ENCODE measurements at places on chromosomes 5 and 9. TPM values are rescaled to one million over a fixed set of nuclear protein-coding genes. Genes with fewer than 3 reads are reported as not detected.

SRP19 gene
- 104 TPM for polyA plus RNA-seq

DNA sequence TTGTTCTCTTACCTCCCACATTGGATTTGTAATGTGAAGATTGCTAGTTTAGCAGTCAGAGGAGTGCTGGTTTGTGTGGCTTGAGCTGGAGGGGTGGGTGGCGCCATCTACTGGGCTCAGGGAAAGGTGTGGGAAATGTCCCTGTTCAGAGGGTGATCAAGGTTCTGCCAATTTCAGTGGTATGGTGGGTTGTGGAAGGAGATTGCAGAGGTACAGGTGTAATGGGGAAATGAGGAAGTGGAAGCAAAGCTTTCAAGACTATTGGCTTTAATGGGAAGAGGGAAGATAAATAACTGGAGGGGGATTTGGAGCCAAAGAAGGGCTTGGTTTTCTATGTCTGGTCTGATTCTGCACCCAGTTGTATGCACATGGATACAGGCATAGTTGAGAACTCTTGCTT, 76.4 kb downstream of the OSMR start:
- H3K4me1 ChIP-seq: no peaks in the 10 kb centered on the region
- no peak overlapping the region for H3K4me3 ChIP-seq
- peak; percentile 12 for DNase-seq
- peaks cover 58% of the 10 kb centered on the region for H3K27me3 ChIP-seq

DNA sequence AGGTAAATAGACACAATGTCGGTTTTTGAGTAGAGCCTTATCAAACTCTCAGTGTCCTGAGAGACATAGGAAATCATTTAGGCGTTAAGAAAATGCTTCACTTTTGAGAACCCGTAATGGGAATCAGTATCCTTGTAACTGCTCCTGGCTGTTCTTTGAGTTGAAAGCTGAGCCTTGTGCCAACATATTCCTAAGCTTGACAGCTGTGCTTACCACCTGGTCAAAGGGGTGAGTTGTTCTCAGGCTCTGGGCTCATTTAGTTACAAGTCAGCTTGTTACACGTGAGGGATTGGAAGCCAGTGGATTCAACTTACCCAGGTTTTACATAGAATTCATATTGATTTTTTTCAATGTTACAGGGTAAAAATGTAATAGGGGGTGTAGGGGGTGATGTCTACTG, 145.9 kb downstream of the GABRB2 start:
- H3K36me3 ChIP-seq: no peaks in the 10 kb centered on the region
- no peak overlapping the region for H3K27ac ChIP-seq
- no peak for DNase-seq
- no peak overlapping the region for H3K4me3 ChIP-seq

RXRA gene
- polyA plus RNA-seq: 0.56 TPM

DNA sequence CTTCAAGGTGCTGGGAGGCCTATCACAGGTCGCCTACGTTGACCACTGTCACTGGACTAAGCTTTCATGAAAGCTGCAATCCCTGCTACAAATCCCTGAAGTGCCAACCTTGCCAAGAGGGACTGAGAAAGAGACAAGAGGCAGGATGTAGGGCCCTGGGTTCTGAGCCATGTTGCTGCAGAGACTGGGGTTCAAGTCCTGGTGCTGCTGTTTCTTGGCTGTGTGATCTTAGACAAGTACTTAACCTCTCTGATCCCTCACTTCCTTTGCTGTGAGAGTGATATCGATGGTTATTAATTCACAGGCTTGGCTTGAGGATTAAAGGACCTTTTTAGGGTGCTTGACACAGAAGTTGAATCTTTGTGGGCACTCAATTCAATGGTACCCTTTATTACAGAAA, 15.5 kb downstream of the CSF1R start:
- DNase-seq: no peak
- H3K27me3 ChIP-seq: no peaks in the 10 kb centered on the region
- no peak overlapping the region for H3K27ac ChIP-seq

AFAP1L1 gene
- polyA plus RNA-seq: not detected

DNA sequence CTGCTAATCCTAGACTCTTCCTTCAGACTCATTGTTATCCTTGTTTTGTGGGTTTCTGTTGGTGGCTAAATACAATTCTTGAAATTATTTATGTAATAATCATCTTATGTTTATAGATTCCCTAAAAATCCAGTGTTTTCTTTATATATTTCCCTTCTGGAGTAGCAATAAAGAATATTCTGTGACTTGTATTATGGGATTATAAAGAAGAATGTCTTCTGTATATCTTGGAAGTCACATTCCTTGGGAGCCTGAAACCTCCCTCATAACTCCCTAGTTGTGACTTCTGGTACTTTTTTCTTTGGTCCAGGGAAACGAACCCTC, 356.1 kb downstream of the TMEM167A start:
- no peaks in the 10 kb centered on the region for H3K27me3 ChIP-seq
- no peak for DNase-seq
- H3K4me3 ChIP-seq: no peak overlapping the region
- no peaks in the 10 kb centered on the region for H3K36me3 ChIP-seq

GRCh38 chr9:93574091-93574899, 2.1 kb upstream of the PHF2 start:
- no peaks in the 10 kb centered on the region for H3K27me3 ChIP-seq
- H3K27ac ChIP-seq: no peak overlapping the region
- DNase-seq: no peak
- H3K4me3 ChIP-seq: peak overlapping the region; percentile 85

ALDOB gene
- 0.18 TPM for polyA plus RNA-seq

- no peak overlapping the region for H3K27ac ChIP-seq
- no peak for DNase-seq
- H3K36me3 ChIP-seq: no peaks in the 10 kb centered on the region
- no peaks in the 10 kb centered on the region for H3K27me3 ChIP-seq
- H3K4me3 ChIP-seq: no peak overlapping the region
- H3K4me1 ChIP-seq: no peaks in the 10 kb centered on the region
Observed at GRCh38 chr5:17000291-17000939, 64.3 kb upstream of the MYO10 start.

DNA sequence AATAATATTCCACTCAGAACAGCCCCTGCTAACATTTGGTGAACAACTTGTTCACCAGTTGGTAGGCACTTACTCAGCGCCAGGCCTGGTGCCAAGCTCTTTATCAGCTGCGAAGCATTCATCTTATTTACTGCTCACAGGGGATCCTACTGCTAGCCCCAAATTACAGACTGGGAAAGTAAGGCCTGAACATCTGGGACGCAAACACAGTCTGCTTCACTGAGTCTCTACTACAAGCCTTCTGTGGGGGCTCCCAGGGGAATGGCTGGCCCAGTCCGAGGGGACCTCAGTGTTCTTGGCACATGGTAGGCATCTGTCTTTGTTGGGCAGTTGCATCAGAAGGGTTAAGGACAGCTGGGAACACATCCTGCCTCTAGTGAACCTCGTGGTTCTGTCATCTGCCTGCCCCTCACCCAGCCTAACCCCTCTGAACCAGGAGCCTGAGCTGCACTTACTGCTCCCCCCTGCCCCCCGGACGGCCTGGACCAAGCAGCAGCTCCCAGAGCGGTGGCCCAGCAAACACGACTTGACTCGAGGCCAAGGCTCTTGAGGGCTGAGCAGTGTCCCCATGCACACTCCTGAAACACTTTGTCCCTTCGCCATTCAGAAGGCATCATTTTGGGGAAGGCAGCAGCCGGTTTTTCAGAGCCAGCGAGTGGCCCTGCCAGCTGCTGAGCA, at the start of gene PHYHD1:
Gene PHYHD1, plus strand, starts transcription at position 602 of the 678 bp plus-strand sequence. CDS start 1,342 bp downstream, outside the sequence.
- no peaks in the 10 kb centered on the region for H3K4me1 ChIP-seq
- H3K36me3 ChIP-seq: peaks cover 5% of the 10 kb centered on the region
- no peak for DNase-seq
- no peak within 1 kb of the TSS for H3K27ac ChIP-seq
- H3K4me3 ChIP-seq: peak within 1 kb of the TSS; percentile 37

GRCh38 chr5:131373265-131373664, 109.4 kb downstream of the CDC42SE2 start:
- peaks cover 4% of the 10 kb centered on the region for H3K36me3 ChIP-seq
- no peak for DNase-seq
- H3K27ac ChIP-seq: peak overlapping the region; percentile 97
- H3K27me3 ChIP-seq: no peaks in the 10 kb centered on the region
- H3K4me3 ChIP-seq: peak overlapping the region; percentile 77

DNA sequence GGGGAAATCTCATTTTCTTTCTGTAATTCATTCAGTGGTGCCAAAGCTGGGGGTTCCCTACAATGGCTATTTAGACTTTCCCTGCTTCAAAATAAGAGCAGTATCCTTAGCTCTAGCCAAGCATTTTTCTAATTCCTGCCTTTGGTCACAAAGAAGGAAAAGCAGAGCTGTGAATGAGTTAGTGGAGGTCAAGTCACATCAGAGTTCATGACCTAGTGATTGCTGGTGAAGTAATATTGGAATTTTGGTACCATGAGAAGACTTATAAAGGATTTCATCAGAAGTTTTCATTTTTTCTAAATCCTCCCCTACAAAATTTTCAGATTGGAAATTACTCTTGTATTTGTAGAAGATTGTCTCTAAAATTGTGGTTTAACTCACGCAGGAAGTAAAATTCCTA, 28.0 kb downstream of the DNAJC21 start:
- no peak overlapping the region for H3K4me3 ChIP-seq
- no peak overlapping the region for H3K27ac ChIP-seq
- H3K4me1 ChIP-seq: peaks cover 7% of the 10 kb centered on the region
- no peaks in the 10 kb centered on the region for H3K27me3 ChIP-seq

DDX4 gene
- polyA plus RNA-seq: not detected

DNA sequence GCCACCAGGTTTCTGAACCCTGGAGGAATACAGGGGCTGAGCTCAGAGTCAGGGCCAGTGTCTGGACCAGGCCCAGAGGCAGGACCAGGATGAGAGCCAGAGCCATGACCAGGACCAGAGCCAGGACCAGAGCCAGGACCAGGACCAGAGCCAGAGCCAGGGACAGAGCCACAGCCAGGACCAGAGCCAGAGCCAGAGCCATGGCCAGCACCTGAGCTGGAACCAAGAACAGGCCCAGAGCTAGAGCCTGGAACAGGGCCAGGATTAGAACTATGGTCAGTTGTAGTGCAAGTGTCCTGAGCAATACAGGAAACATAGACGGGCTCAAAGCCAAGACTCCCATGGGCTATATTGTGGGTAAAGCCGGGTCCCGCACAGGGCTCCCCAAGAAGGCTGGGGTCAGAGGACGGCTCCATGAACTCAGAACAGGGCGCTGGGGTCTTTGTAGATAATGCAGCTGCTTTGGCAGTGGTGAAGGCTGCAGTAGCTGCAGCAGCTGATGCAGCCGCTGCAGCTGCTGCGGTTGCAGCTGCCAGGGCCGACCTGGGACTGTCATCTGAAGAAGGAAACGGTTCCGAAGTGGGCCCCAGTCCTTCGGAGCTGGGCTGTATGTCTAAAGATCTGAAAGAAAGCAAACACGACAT, 559 bp downstream of the SPAG8 start:
- no peaks in the 10 kb centered on the region for H3K27me3 ChIP-seq
- H3K36me3 ChIP-seq: peaks cover 6% of the 10 kb centered on the region
- H3K4me1 ChIP-seq: peaks cover 28% of the 10 kb centered on the region
- H3K4me3 ChIP-seq: peak overlapping the region; percentile 94
- DNase-seq: no peak

CATSPER3 gene
- polyA plus RNA-seq: 0.35 TPM

- peaks cover 13% of the 10 kb centered on the region for H3K27me3 ChIP-seq
- no peak overlapping the region for H3K27ac ChIP-seq
- no peak overlapping the region for H3K4me3 ChIP-seq
- H3K36me3 ChIP-seq: no peaks in the 10 kb centered on the region
- no peaks in the 10 kb centered on the region for H3K4me1 ChIP-seq
Observed at GRCh38 chr9:68500457-68501381, 40.0 kb downstream of the TMEM252 start.

OBP2B gene
- not detected for polyA plus RNA-seq

IFNA2 gene
- polyA plus RNA-seq: not detected

DNA sequence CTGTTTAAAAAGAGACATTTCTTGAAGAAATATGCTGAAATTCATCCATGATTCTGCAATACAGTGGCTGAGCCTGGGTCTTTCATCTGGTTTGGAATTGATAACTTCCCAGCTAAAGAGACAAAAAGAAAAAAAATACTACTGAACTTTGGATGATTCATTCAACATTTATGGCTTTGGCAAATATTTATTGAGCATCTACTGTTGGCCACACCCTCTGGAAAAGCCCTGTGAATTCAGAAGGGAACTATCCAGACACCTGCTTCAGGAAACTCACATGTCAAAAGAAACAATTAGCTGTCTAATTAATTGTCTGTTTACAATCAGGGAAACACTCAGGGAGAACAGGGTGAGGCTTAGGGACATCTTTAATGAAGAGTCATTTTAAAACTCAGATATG, 17.8 kb upstream of the ZNF622 start:
- DNase-seq: no peak
- no peaks in the 10 kb centered on the region for H3K27me3 ChIP-seq
- H3K36me3 ChIP-seq: no peaks in the 10 kb centered on the region
- H3K4me3 ChIP-seq: no peak overlapping the region
- no peak overlapping the region for H3K27ac ChIP-seq

GRCh38 chr9:124346347-124347163, 68.7 kb downstream of the PSMB7 start:
- H3K36me3 ChIP-seq: peaks cover 9% of the 10 kb centered on the region
- DNase-seq: no peak
- no peaks in the 10 kb centered on the region for H3K27me3 ChIP-seq
- H3K27ac ChIP-seq: no peak overlapping the region
- H3K4me3 ChIP-seq: no peak overlapping the region

DNA sequence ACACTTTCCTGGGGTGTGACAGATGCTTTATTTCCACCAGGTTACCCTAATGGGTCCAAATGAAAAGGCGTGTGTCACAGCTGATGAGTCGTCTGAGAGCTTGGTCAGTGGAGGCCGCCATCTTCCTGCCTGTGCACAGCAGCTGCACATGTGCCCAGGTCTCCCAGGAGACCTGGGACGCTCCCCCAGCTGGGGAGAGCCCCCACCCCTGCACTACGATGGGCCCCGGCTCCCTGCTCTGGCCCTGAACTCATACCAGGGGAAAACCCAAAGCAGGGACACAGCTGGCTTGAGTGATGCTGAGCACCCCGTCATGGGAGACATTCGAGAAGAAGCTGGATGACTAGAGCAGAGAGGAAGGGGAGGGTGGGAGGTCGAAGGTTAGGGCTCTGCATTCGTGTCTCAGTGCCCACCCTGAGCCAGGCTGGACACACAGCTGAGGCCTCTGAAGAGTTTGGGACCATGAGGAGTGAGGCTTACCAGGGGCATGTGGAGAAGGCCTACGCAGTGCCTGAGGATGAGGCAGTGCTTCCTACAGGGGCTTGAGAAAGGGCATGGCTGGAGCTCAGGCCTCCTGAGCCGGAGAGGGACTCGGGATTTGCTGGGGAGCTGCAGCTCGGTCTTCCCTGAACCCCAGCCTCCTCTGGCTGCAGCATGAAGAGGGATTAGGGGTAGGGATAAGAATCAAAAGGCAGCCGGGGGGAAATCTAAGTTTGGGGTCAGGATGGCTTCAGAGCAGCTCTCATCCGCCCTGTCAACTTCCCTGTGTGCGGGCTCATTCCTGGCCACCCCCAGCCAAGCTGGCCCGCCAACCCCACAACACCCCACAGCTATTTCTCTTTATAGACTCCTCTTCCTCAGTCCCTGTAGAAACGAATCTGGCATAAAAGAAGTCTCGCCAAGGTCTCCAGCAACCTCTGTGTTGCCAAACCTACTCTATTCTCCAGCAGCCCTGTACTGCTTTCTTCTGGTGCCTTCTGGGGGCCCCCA, 42.2 kb upstream of the RNU6ATAC start:
- H3K4me3 ChIP-seq: no peak overlapping the region
- H3K36me3 ChIP-seq: peaks cover 4% of the 10 kb centered on the region
- DNase-seq: no peak
- H3K4me1 ChIP-seq: peaks cover 12% of the 10 kb centered on the region

GRCh38 chr5:112142769-112143270, 276.3 kb downstream of the EPB41L4A start:
- no peak for DNase-seq
- H3K27ac ChIP-seq: no peak overlapping the region
- H3K4me1 ChIP-seq: no peaks in the 10 kb centered on the region

GRCh38 chr5:32058101-32058500, 116.0 kb downstream of the GOLPH3 start:
- no peak overlapping the region for H3K4me3 ChIP-seq
- H3K27me3 ChIP-seq: no peaks in the 10 kb centered on the region
- no peaks in the 10 kb centered on the region for H3K36me3 ChIP-seq
- H3K4me1 ChIP-seq: no peaks in the 10 kb centered on the region
- no peak for DNase-seq

ABLIM3 gene
- not detected for polyA plus RNA-seq
